ENCODE measurements at places on chromosomes 12 and 14. TPM values are rescaled to one million over a fixed set of nuclear protein-coding genes. Genes with fewer than 3 reads are reported as not detected.

Gene DIO2
- total RNA-seq = 30.1 TPM

Gene TAS2R46
- not detected for total RNA-seq

Gene IFT81
- 3.3 TPM for total RNA-seq

Gene ZNF891
- 0.55 TPM for total RNA-seq

Gene ACOT4
- 0.40 TPM for total RNA-seq

Gene SCNN1A
- 2.0 TPM for total RNA-seq

Gene RIMBP2
- total RNA-seq = 0.76 TPM

Gene CMAS
- 28.2 TPM for total RNA-seq

Measured in gastrocnemius medialis (tissue), 4 donors.